Nephron progenitor cell (in vitro differentiated cells): ENCODE measurements at places on chromosomes 1 and 21.

- DNase-seq = no peak
These were observed 1.0 kb upstream of the PRMT2 start for GRCh38 chr21:46634427-46634826.

- peak; percentile 49 for DNase-seq
These were observed 1.3 kb downstream of the KDM5B start for GRCh38 chr1:202806845-202807450.

DNA sequence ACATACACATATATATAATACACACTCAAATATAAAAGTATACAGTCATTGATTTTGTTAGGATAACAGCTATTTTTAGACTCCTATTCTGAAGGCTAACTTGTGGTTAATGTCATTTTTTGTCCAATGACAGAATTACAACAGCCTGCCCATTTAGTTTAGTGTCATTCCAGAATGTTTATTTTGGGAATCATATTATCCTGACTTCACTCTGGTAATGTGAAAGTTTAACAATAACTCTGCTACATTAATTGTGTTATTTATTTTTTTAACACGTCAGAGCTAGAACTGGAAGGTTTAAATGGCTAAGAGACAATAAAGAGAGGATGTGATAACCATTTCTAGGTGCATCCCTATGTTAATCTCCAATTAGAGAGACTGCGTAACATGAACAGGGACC lies 648.1 kb downstream of the USP25 start:
- no peak for DNase-seq

- no peak for DNase-seq
These were observed 6.9 kb downstream of the TNFRSF1B start for GRCh38 chr1:12173631-12174121.

- peak; percentile 51 for DNase-seq
These were observed 104.5 kb upstream of the COL6A1 start for GRCh38 chr21:45877171-45877438.

GRCh38 chr1:6672558-6672957 lies 29.1 kb downstream of the DNAJC11 start:
- DNase-seq = no peak

- no peak for DNase-seq
These were observed 27.4 kb downstream of the SYF2 start for GRCh38 chr1:25204797-25205480.

DNA sequence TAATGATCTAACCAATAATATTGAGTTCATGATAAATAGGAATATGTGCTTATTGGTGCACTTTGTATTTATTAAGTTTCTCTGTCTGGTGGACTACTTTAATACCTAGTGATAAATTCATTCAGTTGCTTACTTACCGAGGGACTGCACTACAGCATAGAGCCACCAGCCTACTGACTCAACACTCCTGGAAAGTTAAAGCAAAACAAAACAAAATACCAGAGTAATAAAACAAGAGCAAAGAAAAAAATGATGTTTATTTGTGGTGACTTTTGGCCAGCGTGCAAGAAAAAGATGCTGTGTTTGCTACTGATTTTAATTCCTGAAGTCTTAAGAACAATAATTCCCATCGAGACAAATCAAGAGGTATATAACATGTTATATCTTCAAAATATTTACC lies 586.3 kb downstream of the PLA2G4A start:
- no peak for DNase-seq

DNA sequence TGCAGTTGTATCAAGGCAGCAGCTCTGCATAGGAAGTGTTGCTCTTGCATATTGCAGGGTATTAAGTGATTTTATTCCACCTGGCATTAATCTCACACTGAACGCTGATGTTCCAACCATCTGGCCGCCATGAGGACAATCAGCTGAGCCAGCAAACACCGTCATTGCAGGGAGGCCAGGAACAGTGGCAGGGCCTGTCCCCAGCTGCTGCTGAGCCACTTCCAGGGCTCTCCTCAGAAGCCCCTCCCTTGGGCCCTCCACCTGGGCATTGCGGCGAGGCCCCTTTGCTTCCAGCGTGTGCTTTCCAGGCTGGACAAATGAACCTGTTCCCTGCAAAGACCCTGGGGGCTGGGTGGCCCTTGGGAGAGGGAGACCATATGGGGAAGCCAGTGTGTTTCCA lies 171.6 kb upstream of the C1orf174 start:
- no peak for DNase-seq

- DNase-seq = no peak
These were observed 17.9 kb upstream of the L1TD1 start for GRCh38 chr1:62176597-62177312.

DNA sequence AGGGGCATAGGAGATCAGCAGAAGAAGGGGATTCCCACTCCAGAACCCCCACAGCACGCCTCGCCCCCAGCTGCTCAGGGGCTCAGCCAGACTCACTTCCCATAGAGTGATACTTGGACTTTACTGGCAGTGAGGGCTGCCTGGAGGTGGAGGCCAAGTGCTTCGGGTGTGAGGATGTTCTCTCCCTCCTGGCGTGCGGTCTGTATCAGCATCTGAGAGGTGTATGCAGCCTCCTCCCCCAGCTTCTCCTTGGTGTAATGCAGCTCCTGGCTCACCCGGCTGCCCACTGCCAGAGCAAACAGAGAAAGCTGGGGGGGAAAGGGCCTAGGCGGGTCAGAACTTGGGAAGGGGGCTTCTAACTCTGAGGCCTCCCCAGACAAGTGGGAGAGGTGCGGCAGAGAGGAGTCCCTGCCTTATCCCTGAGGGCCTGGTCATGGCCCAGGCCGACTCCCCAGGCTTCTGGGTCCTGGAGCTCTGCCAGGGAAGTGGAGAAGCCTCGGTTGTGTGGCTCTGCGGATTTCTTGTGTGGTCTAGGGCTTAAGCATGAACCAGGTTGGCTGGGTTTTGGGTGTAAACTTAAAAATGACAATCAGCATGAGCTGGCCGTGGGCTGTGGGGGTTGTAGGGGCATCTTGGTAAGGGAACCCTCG lies 10.9 kb downstream of the PTCH2 start:
- no peak for DNase-seq

GRCh38 chr21:40200126-40200525 lies 332.9 kb downstream of the PCP4 start:
- no peak for DNase-seq

DNA sequence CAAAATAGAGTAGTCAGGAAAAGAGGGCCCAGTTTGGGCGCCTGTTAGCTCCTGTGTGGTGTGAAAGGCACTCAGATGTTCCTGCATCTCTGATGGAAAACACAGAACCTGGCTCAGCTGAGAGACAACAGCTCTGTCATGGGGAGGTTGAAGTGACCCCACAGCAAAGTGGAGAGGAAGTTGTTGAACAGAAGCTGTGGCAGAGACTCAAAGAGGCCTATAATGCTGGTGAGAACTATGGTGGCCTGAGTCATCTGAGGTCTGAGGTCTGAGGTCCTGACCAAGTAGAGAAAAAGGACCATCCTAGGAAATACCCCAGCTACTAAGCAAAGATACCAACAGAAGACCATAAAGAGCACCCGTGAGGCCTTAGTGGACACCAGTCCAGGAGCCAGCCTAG lies 45.6 kb upstream of the JAK1 start:
- DNase-seq = no peak

DNA sequence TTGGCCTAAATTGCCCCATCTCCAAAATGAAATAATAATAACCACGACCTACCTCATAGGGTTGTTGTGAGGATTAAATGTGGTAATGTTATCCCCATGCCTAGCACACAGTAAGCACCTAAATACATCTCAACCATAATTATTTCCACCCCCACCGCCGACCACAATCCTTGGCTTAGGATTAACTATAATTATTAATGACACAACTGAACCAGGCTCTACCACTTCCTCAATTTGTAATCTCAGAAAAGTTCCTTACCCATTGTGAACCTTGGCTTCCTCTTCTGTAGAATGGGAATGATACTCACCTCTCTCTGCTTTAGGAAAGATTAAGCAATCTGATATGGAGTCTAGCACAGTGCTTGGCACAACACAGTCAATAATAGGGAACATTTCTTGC lies 44.3 kb upstream of the TACSTD2 start:
- no peak for DNase-seq

DNA sequence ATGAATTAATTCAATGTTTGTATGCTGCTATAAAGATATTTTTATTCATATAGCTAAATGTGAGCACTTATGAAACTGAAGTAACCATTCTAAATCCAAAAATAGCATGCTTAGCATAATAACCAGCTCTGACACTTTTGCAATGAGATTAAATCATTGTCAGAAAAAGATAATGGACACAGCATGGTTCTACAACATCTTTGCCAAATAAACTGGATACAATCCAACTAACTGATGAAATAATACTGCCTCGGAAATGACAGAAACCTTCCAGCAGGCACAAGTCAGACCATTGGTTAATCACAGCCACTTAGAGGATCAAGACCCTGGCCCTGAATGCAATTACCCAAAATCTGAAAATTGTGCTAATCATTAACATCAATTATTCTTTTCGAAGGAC lies 592.7 kb upstream of the ADGRL4 start:
- DNase-seq = no peak

DNA sequence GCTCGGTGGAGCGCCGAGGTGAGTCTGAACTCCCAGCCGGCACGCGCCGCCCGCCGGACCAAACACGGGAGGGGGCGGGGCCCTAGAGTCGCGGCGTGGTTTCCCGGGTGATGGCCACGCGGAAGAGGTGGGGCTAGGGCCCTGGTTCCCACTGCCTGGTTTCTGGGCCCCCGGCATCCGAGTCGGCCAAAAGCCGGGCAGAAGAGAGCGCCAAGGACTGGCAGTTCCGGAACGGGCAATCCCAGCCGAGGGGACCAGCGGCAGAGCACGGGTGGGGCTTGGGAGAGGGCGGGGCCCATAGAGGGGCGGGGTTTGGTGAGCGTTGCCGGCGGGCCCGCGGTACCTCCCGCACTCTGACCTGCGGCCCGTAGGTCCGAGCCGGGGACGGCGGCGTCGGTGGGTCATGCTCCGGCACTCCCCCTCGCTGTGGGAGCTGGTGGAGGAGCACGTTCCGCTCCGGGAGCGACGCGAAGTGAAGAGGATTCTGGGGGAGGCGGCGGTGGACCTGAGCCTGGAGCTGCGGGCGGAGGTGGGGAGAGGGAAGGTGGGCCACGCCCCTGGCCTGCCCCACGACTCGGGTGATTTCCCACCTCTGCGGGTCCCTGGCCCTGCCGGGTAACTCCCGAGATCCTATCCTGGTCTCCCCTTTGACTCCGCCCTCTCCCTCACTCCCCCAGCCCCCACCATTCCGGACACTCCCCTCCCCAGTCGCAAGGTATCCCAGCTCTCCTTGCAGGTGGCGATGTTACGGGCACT lies at the start of gene CCDC24:
TSS of gene CCDC24 (plus strand) at position 124 of the 756 bp plus-strand sequence. CDS start at position 404, 280 bp downstream.
- peak; percentile 83 for DNase-seq

DNA sequence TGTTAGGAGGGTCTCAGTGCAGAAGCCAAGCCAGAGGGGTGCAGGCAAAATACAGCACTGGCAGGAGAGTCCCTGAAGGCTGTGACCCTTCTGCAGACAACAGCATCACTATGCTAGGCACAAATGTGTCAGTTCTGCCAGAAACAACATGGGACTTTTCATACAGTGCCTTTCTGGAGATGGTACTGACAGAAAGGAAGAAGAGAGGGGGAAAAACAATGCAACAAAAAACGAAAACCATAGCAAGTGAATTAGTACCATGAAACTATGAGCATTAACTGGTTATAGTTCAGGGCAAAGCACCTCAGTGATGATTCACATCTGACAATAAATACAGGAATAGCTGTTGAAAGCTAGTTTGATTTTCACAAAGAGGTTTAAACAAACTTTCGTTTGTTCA lies 140.8 kb upstream of the NBPF11 start:
- no peak for DNase-seq

DNA sequence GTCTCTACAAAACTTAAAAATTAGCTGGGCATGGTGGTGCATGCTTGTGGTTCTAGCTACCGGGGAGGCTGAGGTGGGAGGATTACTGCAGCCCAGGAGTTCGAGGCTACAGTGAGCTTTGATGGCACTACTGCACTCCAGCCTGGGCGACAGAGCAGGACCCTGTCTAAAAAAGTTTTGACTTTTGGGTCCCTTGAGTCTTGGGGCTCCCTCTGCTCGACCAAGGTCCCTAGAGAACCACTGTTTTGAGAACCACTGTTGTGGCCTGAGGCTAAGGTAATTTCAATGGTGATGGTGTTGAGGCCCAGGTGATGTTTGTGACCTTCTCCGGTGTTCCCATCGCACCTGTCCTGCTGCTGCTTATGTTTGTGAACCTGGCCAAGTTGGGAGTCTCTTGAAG lies 3.1 kb upstream of the CAMTA1 start:
- DNase-seq = no peak

DNA sequence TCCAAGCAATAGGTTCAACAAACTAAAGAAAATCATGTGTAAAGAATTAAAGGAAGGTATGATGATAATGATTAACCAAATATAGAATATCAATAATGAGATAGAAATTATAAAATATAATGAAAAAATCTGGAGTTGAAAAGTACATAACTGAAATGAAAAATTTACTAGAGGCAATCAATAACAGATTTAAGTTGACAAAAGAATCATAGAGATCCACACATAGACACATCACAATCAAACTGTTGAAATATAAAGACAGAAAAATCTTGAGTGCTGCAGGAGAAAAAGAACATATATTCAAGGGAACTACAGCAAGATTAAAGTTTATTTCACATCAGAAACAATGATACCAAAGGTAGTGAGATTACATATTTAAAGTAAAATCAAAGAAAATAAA lies 63.7 kb downstream of the RNASEL start:
- no peak for DNase-seq

DNA sequence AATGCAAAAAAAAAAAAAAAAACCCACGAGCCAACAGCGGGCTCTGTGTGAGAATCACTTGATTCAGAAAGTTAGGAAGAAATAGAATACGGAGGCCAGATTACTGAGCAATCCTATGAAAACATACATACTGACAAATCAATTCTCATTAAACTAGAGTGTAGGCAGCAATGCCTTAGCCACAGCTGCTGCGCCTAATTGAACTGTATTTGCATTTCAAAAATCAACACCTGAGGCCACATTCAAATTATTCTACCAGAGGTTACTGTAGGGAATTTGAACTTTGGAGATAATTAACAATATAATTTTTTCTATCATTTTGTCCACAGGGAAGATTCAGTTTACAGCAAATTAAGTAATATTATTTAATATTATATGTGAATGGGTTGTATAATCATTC lies 138.4 kb upstream of the PLD5 start:
- no peak for DNase-seq

DNA sequence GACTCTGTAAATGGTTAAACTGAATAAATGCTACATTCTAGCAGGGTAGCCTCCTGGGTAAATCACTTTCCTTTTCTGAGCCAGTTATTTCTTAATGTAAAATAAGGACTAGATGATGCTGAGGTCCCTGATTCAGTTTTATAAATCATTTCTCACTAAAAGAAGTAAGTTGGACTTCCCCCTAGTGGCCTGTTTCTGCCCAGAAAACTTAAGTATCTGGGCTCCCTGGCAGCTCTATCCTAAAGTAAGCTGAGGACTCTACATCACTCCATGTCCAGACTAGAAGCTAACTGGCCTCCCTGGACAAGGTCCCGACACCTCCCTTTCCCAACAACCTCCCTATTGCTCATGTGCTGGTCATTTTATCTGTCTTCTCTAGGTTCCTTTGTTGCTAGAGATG lies 3.0 kb downstream of the GPN2 start:
- DNase-seq = no peak
